Stimulated activated CD4-positive, alpha-beta T cell treated with anti-CD3 and anti-CD28 coated beads, Interleukin-4, amount 100 ng/mL, for 1 hour (primary cell): ENCODE measurements at places on chromosomes 4 and X.

GRCh38 chrX:48972220-48973164, 848 bp upstream of the KCND1 start:
- DNase-seq = peak; percentile 21

DNA sequence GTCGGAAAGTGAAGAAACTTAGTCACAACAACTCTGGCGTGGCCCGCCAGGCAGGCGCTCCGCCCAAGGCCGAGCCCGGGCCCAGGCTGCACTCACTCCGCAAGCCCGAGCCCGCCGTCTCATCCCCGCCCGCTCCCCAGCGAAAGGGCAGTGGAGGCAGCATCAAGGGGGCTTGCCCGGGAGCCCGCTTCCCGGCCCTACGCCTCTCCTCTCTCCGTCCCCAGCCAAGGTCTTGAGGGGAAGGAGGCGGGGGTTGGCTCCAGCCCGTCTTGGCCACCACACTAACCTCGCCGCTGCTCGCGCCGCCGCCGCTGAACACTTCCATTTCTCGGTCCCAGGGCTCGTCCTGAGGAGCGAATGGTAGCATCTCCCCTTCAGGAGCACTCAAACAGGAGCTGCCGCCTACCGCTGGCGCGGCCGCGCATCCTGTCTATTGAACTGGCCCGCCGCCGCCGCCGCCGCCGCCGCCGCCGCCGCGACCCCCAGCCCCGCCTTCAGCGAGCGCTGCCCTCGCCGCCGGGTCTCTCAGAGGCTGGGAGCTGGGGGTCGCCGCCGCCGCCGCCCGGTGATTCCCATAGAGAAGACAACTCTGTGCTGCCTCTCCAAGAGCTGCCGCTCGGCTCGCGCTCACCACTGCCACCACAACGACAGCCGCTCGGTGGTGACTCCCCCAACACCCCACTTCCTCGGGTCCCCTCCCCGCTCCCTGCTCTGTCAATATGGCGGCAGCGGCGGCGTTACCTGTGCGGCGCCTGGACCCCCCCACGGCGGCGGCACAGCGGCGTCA, at the start of gene RPS6KA6:
RPS6KA6 (minus strand) TSS at position 667 of the 787 bp plus-strand sequence; CDS start at position 367, 300 bp downstream.
- no peak for DNase-seq

DNA sequence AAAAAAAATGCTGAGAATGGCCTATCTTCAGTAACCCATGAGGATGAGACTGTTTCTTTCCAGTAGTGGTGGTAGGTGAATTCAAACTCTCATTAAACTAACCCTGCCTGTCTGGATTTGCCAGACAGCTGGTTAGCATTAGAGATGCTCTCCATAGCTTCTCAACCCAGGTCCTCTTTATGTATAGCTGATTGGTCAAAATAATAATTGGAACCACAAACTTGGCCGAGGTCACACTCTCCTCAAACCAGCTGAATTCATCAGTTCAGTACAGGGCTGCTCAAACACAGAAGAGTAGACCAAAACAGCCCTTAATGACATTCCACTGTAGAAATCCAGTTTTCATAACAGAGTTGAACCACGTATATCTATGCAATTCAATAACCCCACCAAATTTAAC, 85.3 kb downstream of the HCCS start:
- DNase-seq = no peak

- no peak for DNase-seq
Observed at GRCh38 chr4:42642101-42642797, 14.7 kb downstream of the ATP8A1 start.

DNA sequence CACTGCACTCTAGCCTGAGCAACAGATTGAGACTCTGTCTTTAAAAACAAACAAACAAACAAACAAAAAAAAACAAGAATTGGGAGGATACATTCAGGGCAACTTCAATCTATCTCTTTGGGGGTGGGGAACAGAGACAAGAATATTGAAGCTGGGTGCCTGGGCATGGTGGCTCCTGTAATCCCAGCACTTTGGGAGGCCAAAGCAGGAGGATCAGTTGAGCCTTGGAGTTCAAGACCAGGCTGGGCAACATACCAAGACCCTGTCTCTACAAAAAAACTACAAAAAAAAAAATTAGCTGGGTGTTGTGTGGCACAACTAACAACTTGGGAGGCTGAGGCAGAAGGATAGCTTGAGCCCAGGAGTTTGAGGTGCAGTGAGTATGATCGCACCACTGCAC, 1.2 kb downstream of the LETM1 start:
- DNase-seq = no peak

DNA sequence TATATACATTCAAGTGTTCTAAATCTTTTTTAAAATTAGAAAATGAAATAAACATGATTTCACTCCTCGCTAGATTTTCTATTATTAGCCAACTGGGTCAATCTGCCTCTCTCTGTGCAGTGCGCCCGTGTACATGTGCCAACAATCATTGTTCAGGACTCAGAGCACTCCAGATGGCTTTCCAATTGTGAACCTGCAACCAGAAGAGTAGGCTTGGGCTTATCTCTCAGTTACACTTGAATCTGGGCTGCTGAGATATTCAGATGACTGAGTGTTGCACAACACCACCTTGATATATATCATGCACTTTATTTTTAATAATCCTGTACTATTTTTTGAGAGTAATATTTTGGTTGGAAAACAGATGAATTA, 184.0 kb upstream of the FSTL5 start:
- DNase-seq = no peak

DNA sequence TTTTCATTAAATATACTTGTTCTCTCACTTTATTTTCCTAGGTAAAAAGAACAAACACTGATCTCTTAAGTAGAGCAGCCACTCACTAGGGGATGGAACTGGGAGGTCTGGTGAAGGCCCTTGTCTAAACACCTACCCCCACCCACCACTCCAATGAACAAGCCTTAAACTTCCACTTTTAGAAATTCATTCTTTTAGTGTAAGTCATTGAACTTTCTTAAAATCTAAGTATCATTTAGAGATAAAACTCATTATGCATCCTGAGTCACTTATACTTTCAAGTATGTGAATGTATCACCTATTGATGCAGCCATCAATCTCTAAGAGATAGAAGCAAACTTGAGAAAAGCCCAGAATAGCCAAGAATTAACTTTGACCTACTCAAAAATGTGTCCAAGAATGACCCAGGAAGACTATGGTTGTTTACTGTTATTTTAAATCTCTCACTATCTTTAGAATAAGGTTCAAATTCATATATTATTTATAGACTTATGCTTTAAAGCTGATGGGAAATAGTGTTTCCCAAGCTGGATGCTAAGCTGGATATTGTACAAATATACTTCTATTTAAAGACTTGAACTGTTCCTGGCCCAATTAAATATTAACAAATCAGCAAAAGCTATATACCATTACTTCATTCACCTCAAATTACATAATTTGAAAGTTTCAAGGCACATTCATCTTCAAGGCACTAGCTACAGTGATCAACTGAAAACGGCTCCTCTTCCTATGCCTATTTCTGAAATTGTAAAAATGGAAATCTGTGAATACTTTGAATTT, 49.5 kb downstream of the CAMK2D start:
- no peak for DNase-seq

GRCh38 chrX:22424919-22425318, 152.2 kb downstream of the CBLL2 start:
- DNase-seq = no peak

DNA sequence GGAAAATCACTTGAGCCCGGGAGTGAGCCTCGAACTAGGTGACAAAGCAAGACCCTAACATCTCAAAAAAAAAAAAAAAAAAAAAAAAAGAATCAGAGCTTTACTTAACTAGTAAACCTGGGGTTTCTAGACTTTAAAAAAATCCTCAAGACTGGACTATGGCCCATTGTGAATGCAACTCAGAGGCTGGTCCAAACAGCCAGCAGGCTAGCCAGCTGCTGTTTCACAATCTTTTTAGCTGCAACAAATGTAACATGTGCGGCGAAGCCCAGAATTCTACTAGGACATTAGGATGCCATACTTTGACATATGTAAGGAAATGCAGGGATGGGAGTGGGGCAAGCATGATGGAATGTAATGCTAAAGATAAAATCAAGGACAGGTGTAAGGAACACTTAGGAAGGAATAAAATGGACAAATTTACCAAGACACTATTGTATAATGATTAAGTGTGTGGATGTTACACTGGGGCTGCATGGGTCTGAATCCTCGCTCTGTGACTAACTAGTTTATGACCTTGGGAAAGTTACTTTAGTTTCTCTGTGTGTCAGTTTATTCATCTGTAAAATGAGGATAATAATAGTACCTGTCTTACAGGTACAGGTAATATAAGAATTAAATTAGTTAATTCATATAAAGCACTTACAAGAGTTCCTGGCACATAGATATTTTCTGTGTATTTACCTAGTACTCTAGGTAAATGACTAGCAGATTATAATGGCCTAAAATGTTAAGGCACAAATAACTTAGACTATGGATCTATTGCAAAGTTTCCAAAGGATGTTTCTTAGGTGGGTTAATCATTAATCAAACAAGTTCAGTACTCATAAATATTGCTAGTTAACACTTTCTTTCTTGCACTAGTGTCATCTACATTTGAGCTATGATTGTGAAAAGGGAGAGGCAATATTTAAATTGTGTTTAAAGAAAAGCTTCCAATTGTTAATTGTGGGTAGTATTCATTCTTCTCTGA, 49.5 kb downstream of the HELQ start:
- DNase-seq = no peak

- DNase-seq = no peak
Observed at GRCh38 chr4:150348079-150348478, 233.9 kb upstream of the MAB21L2 start.

- DNase-seq = no peak
Observed at GRCh38 chr4:125400756-125401155, 86.0 kb downstream of the FAT4 start.

DNA sequence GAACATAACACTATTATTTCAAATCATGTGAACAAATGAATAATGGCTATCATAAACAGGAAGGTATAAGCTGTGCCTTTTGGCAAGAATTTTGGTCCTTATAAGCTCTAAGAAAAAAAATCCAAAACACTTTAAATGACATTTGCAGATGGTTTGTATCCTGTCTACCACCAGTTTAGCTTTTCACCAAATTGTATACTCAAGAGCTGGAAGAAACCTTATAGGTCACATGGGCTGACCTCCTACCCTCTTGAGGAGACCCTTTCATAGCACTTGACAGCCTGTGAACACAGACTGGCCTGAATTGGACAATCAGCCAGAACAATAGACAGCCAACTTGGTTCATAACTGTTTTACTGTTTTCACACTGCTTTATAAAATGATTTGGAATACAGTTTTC, 24.3 kb downstream of the USP26 start:
- DNase-seq = no peak

- no peak for DNase-seq
Observed at GRCh38 chr4:10205223-10205622, 88.6 kb upstream of the WDR1 start.

DNA sequence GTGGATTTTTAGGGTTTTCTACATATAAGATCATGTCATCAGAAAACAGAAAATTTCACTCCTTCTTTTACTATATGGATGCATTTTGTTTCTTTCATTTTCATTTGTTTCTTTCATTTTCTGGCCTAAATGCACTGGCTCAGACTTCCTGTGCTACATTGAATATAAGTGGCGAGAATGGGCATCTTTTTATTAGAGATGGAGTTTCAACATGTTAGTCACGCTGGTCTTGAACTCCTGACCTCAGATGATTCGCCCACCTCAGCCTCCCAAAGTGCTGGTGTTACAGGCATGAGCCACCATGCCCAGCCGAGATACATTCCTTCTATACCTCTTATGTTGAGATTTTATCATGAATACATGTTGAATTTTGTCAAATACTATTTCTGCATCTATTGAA, 61.8 kb downstream of the BRWD3 start:
- DNase-seq = no peak

DNA sequence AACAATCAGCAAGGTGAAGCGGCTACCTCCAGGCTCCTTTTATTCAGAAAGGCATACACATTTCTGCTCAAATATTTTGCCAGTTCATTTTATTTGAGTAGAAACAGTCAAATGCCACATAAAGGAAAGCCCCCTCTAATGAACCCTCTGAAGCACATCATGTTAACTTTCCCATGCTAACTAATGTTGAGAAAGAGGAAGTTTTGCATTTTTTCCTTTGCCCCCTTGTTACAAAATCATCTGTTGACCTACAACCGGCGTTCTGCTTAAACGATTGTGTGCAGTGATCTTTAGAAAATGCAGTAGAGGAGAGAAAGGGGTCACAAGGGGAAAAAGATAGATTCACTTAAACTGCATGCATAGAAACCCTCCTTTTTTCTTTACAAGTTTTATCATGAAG, 25.2 kb upstream of the ATXN3L start:
- DNase-seq = no peak

GRCh38 chrX:115960440-115961084, 210.0 kb upstream of the AGTR2 start:
- no peak for DNase-seq

- DNase-seq = no peak
Observed at GRCh38 chr4:8589336-8589735, 3.2 kb upstream of the CPZ start.

GRCh38 chrX:42485601-42486000, 292.4 kb downstream of the PPP1R2C start:
- no peak for DNase-seq

DNA sequence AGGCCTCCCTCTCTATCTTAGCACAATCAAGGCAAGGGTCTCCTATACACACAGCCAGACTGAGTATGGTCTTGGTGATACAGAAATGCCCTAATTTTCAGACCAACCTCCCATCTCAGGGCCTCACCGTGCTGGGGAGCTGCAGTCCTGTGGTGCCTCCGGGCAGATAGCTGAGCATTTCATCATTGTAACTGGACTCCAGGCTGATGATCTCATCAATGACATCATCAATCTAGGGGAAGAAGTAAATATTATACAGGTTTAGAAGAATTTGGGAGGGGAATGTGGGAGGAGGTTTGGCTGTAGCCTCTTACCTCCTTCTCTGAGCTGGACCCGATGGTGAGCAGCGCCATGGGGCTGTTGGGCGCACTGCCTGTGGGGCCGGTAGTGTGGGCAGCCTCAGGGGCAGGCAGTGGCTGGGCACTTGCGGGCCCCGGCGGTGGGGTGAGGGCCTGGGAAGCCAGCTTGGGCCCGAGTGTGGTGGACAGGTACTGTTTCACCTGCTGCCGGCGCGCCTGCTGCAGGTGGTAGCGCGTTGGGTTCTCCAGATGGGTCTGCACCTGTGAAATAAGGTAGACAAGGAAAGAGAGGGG, 5.2 kb downstream of the TFE3 start:
- DNase-seq = no peak

GRCh38 chr4:66097218-66097617, 426.9 kb upstream of the EPHA5 start:
- no peak for DNase-seq

- no peak for DNase-seq
Observed at GRCh38 chr4:168758351-168758876, 251.6 kb downstream of the CBR4 start.

DNA sequence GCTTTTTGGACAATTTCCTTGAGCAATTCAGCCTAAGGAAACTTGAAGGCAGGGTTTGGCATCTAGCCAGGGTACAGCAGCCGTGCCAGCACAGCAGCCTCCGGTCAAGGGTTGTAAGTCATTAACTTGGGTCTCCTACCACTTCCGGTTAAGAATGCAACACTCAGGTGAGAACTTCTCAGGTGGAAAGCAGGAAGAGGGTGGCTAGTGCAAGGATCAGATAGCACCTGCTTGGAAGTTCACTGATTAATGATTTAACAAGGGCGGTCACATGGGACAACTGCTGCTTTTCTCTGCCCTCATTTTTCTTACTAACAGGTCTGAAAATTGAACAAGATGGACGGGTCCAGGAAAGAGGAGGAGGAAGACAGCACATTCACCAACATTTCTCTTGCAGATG, 30.1 kb upstream of the SCOC start:
- DNase-seq = no peak
